Retina (tissue), 1 donor: ENCODE measurements at places on chromosomes 16 and 17.

DNA sequence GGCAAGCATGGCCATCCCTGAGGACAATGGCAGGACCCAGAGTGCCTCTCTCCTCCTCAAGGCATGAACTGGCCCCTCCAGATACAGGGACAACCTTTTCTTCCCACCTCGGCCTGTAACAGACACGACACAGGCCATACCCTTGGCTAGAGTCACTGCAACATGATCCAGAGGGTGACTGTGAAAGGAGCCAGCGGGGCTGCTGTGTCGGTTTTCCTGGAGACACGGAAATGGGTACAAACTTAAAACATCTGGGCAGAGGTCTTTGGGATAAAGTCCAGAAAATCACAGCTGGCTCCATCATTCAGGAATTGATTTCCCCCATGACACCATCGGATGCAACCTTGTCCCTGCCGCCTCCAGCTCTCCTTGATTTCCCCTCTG, 5.3 kb downstream of the CEP295NL start:
- DNase-seq = no peak

GRCh38 chr17:4444782-4445473, 11.2 kb downstream of the SPNS3 start:
- no peak for DNase-seq

GRCh38 chr16:83533193-83533592, 274.6 kb upstream of the HSBP1 start:
- no peak for DNase-seq

DNA sequence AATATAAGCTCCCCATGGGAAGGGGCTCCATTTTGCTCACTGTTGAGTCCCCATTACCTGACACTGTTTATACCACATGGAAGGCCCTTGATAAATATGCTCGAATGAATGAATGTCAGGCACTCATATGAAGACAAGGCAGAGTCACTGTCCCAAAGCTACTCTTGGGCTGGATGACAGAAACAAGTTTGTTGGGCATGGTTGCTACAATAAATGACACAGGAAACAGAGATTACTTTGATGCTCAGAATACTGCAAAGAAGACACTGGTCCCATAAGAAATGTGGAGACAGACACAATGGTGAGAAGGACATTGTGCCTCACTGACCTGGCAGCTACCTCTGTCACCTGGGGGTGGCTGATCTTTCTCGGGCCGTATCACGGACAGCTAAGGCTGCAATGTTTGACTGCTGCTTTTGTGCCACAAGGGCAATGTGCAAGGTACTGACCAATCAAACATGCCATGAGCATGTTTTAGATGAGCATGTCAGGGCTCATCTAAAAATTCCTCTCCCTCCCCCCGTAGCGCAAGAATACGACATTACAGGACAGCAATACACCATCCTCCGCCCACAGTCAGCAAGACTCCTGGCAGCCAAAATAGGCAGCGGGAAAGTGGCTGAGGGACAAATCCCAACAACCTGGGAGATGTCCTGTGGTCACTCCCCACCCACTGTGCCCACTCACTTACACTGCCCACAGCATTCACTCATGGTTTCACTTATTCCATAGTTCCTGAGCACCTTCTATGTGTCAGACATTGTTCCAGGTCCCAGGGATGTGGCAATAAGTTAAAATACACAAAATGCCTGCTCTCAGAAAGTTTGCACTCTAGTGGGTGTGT, 5.0 kb downstream of the PIK3R6 start:
- no peak for DNase-seq

DNA sequence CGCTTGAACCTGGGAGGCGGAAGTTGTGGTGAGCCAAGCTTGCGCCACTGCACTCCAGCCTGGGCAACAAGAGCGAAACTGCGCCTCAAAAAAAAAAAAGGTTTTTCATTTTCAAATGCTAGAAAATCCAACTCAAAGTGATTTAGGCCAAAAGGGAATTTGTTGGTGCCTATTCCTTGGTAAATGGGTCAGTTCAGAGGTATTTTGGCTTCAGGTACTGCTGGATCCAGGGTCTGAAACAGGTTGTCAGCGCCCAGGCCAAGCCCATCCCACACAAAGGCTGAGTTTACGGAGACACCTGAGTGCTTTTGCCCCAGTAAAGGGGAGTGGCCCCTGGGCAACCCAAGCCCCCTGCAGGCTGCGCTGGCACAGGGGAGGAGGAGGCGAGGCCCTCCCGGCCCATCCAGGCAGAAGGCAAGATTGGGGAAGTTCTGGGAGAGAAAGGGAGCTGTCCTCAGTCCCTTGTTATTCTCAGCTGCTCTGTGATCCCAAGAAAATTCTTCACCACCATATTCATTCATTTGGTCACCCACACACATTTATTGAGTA, 8.5 kb upstream of the JPH3 start:
- no peak for DNase-seq
